ENCODE measurements at places on chromosomes 3 and 15.

DNA sequence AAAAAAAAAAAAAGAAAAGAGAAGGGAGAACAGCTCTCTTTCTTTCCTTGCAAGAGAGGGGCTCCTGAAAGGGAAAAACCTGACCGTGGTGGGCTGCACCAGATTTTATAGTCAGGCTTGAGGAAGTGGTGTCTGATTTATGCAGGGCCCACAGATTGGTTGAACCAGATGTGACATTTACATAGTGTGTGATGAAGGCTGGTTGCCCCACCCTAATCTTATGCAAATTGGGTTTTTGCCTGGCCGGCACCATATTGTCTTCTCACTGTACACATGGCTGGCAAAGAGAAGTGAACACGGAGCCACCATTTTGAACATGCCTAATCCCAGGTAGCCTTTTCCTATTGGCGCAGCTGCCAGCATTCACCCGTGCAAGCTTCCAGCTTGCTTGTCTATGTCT, 154.4 kb downstream of the OXSM start:
- DNase-seq = no peak

DNA sequence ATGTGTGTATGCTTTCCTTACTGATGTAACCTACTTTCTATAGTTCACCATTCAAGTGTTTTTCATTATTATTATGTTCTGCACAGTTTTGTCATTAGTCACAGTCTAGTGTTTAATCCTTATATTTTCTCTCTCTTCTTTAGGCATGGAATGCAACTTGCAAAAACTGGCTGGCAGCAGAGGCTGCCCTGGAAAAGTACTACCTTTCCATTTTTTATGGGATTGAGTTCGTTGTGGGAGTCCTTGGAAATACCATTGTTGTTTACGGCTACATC, 6.9 kb downstream of the SUCNR1 start:
- DNase-seq = no peak

DNA sequence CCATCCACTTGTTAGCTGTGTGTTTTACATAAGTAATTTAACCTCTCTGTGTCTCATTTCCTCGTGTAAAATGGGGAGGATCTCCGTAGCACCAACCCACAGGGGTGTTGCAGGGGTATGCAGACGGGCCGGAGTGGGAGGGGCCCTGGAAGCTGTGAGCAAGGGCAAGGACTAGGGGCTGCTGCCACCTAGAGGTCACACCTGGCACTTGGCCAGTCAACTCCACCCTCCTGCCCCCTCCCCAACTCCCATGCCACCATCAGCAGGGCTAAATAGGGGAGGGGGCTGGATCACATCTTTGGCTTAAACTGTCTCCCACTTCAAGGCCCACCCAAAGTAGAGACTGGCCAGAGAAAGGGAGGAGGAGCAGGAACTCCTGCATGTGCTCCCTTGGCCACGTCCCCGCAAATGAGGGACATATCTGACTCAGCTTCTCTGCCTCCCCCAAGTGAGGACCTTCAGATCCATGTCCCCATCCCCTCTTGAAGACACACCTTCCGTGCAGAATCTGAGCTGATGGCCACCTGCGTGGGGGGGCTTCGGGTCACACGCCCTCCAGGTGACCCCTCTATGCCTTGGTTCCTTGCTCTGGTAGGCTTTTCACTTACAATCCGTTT, 2.6 kb downstream of the CCDC9B start:
- DNase-seq = peak; percentile 61

GRCh38 chr3:24003466-24003865, 58.4 kb downstream of the NR1D2 start:
- no peak for DNase-seq

DNA sequence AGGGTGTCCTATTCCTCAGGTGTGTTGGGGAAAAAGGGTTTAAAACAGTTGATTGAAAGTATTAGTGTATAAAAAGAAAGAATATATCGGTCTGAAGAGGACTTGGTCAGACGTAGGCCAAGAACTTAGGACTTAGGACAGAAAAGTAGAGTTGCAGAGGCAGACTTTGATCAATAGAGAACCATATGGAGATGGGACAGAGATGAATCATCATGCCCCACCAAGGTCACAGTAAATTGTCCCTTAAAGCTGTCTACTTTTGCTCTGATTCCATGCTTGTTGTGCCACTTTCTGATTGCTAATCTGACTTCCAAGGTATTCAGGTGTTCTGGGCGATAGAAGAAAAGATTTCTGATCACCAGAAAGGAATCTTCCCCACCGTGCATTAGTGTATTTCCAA, 52.9 kb upstream of the ZDHHC23 start:
- no peak for DNase-seq

DNA sequence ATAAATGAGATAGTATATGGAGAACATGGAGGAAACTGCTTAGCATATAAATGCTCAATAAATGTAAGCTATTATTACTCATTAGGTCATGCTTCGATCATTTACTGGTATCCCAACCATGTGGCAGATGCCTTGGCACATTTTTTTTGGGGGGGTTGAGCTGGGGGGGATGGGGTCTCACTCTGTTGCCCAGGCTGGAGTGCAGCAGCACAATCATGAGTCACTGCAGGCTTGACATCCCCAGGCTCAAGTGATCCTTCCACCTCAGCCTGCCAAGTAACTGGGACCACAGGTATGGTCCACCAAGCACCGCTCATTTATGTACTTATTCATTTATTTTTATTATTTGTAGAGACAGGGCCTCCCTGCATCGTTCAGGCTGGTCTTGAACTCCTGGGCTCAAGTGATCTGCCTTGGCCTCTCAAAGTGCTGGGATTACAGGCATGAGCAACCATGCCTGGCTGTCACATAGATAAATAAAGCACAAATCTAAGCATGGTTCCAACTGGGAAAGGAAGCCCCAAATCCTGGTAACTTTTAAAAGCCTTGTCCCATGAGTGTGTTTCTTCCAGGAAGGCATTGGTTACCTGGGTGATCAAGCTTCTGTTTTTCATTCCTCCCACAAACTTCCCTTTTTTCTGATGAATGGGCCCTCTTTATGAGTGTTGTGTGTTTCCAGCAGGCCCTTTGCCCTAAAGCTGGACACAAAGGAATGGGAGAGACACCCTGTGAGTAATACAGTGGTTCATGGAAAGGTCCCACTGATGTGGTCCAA, 147.4 kb upstream of the UMPS start:
- no peak for DNase-seq

GRCh38 chr3:74267131-74267530, 347.3 kb downstream of the CNTN3 start:
- DNase-seq = no peak

Data from stimulated activated CD4-positive, alpha-beta T cell treated with anti-CD3 and anti-CD28 coated beads, Interleukin-1b, Interleukin-23, amount 100 ng/mL, for 1 hour (primary cell).